ENCODE measurements at places on chromosomes 7 and 10.

DNA sequence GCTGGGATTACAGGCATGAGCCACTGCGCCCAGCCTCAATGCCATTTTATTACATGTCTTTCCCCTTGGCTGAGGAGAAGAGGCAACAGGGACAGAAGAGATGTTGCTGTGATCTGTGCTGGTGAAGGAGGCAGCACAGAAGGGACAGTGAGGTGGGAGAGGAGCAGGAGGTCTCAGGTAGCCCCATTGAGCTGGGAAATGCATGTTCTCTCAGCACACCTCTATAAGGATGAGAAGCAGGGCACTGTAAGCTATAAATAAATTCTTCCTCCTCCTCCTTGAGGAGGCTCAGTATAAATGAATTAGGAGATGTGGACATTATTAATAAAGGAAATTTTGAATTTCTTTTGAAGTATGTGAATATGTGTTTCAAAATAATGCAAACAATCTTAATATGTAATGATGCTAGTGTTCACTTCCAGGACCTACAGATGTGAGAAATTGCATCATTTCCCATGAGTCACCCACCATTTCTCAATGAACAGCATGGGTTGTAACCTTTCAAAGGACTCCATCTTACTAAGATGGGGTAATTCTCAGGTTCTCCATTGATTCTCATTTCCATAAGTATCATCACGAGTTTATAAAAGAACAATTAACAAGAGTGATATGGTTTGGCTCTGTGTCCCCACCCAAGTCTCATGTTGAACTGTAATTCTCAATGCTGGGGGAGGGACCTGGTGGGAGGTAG, 88.9 kb upstream of the ODAD2 start:
- no peak for DNase-seq

GRCh38 chr7:35697414-35698175, 2.7 kb upstream of the HERPUD2 start:
- no peak for DNase-seq

DNA sequence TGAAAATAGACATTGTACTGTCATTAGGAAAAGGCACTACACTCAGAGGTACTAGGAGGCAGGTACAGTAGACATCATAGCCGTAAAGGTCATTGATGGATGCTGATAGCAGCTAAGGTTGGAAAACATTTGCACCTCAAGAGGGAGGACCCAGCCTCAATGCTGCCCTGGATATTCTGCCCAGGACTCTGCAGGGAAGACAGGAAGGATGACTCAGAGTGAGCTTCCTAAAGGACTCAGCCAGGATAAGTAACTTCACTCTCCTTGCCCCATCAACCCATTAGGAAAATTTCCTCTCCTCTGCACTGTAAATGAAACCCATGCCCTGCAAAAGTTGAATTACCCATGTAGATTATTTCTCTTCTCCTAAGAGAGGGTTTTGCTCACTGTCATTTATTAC, 617.9 kb upstream of the MKI67 start:
- no peak for DNase-seq

DNA sequence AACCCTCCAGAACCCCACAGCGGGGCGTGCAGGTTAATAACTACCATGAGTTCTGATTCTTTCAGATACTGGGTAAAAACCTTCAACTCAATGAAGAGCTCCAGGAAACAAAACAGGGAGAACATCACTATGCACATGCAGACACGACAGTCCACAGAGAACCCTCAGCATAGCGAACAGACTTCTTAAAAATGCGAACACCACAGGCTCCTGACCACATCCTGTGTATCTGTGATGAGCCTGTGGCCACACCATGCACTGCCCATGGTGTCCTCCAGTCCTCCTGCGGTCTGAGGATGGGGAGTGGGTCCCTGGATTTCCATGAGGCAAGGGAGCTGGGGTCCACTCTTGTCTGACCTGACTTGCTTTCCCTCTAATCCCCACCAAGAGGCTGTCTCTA, 107.2 kb downstream of the COBL start:
- no peak for DNase-seq

DNA sequence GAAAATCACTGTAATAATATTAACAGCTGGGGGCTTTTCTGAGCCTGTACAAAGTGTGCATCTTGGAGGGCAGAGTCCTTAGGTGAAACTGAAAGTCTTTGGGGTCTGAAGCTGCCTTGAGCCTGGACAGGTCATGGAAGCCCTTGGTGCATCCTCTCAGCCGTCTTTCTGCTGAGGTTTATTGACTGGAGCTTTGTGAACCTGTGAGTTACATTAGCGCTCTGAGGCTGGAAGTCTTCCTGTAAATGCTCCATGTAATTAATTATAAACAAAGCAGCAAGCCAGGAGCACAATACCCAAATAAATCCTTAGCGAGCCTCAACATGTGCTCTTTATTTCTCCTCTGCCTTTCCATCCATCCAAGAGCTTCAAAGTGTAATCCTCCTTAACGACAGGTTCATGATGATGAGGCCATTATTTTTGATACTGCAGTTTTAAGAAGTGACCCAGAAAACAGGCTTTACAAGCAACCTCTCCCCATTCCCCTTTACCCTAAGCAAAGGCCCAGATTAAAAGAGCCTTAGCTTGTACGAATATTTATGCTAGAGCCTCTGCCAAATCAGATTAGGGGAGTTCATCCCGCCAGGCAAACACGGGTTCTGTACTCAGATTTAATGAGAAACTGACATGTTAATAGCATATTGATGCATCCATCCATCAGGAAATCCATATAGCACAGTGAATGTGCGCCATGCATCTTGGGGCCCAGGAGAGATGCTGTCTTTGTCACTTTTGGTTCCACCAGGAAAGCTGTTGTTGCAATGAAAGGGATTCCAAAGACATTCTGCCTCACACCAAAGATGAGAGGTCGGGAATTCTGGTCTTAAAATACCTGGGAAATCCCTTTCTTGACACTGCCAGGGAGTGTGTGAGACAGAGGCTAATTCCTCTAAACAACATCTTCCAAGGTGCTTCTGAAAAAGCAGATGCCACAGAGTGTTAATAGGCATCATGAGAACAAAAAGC, 118.1 kb downstream of the ANLN start:
- DNase-seq = no peak

GRCh38 chr10:60343254-60343653, 46.4 kb downstream of the ANK3 start:
- no peak for DNase-seq

DNA sequence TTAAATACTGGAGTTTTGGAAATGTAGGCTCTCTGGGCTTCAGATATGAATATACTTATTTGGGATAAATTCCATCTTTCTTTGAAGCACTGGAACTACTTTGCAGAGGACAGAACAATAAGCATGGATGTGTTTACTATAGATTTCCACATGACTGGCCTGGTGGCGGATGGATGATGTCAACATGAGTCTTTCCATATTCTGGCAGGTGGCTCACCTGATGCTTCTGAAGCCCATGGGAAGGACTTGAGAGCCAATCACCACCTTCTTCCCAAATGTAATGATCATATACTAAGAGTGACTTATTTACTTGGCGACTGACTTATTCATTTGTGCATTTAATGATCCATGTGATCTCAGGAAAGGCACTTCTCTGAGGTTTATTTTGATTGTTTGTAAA, 110.5 kb downstream of the FANK1 start:
- no peak for DNase-seq

GRCh38 chr10:11578802-11579255, 32.6 kb downstream of the USP6NL start:
- no peak for DNase-seq

GRCh38 chr10:21964983-21965665, 38.4 kb downstream of the DNAJC1 start:
- DNase-seq = no peak

DNA sequence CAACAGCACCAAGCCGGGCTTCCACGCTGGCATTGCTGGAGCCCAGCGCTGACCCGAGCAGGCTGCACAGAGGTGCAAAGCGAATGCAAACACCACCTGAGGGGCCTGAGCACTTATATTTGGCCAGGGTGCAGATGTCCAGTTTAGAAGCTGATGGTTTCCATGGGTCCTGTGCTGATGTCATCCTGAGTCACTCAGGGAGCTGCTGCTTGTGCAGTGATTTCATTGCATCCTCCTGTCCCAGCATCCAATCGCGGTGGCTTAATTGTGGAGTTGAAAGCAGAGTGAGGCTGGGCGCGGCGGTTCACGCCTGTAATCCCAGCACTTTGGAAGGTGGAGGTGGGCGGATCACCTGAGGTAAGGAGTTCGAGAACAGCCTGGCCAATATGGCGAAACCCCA, 410.2 kb upstream of the KLF6 start:
- no peak for DNase-seq

GRCh38 chr7:96045919-96046318, 273.6 kb downstream of the DYNC1I1 start:
- DNase-seq = no peak

- DNase-seq = no peak
Observed at GRCh38 chr7:44707558-44708230, 41.0 kb upstream of the ZMIZ2 start.

- DNase-seq = no peak
Observed at GRCh38 chr7:44064791-44065430, 456 bp downstream of the PGAM2 start.

DNA sequence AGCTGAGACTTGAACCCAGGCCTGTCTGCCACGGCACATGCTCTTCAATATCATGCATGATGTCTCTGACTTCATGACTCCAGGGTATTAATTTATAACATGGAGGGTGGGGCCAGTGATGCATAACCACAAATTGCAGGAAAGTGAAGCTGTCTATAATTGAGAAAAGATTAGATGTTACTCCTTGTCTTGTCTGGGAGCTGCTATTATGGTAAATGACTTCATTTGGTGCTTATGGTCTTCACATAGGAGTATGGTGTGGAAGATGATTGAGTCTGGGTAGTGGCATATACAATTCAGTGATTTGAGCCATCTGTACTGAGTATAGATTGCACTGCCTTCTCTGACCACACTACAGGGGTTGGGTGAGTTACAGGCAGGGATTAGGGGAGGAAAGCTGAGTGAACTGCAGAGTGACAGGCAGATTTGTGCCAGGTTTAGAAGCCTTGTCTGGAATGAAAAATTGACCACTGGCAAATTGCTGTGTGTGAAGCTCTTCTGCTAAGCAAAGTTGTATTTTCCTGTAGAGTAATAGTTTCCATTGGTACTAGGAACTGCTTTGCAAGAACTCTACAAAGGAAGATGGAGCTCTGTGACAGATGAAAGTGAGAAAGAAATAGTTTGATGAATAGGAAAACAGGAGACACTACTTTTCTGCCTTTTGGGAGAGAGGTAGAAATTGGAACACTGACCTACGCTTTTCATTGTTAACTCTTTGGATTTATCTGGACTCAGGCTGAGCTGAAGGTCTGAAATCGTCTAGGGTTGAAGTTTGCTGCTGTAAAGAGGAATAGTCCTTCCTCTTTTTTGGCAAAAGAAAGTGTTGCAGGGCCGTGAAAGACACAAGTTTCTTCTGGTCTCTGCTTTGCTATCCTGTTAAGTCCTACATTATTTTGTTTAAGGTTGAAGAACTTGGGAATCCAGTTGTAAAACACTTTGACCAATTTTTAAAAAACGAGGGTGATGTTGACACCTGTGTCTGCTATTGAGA, 2.7 kb downstream of the SND1 start:
- no peak for DNase-seq

DNA sequence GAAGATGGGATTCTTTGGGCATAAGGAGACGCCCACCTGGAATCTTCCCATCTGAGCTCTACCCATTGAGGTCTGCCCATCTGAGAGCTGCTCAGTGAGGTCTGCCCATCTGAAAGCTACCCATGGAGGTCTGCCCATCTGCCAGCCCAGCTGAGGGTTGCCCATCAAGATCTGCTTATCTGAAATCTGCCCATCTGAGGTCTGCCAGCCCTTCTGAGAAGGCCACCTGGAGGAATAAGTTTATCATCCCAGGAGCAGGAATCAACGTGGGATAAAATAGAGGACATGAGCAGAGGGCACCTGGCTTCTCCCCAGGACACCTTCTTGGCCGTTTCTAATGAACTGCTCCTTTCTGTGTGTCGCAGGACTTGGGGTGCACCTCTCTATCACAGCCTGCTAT, 35.3 kb upstream of the PDZD8 start:
- DNase-seq = no peak

DNA sequence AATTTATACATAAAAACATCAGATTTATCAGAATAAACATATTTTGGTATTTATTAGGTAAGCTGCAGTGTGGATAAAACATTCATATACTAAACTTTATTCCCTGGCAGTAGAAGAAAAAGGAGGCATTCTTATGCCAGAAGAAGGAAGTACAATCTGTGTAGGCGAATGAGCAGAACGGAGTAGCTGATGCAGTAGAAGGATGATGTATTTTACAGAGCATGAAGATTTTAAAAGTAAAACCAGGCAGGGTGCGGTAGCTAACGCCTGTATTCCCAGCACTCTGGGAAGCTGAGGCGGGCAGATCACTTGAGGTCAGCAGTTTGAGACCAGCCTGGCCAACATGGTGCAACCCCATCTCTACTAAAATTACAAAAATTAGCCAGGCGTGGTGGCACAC, 294.9 kb upstream of the MKLN1 start:
- no peak for DNase-seq

GRCh38 chr7:98240961-98241673, 10.9 kb downstream of the TECPR1 start:
- DNase-seq = no peak

GRCh38 chr10:33082373-33082895, 124.4 kb upstream of the ITGB1 start:
- DNase-seq = no peak

GRCh38 chr7:47153576-47153975, 428.3 kb downstream of the TNS3 start:
- no peak for DNase-seq

GRCh38 chr10:118584181-118584954, 11.1 kb downstream of the PRLHR start:
- no peak for DNase-seq

GRCh38 chr7:26043801-26044200, 108.2 kb upstream of the NFE2L3 start:
- DNase-seq = no peak

DNA sequence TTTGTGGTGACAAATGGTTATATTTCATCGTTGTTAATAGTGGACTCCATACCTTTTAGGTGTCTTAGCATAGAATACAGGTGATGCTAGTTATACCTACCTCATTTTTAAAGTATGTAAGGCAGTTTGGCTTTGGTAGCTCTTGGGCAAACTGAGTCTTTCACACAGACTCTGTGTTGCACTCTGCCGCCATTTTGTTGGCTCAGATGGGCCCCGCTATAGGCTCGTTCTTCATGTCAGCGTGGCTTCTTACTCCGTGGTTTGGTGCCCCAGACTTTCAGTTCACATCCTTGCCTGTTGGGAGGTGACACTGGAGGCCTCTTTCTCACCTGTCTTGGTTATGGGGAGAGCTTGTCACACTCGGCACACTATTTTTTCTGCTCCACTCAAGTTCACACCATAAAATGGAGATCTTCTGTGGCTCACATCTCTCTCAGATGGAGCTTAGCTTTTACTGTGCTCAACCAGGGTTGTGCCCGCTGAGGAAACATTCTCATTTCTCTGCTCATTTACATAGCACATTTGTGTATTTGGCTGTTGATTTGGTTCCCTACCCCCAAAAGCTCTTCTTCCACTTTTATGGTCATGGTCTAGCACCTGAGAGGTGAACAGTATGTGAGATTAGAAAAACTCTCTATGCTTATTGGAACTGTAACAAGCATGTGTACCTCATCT, 178.5 kb downstream of the ARID5B start:
- DNase-seq = no peak

- DNase-seq = peak; percentile 28
Observed at GRCh38 chr10:14325325-14325955, 5.3 kb downstream of the FRMD4A start.

- DNase-seq = no peak
Observed at GRCh38 chr10:79424221-79425073, 21.0 kb downstream of the ZCCHC24 start.

- DNase-seq = no peak
Observed at GRCh38 chr7:126228356-126229061, 1024.2 kb downstream of the GRM8 start.
